ENCODE measurements at places on chromosomes 4 and X. TPM values are rescaled to one million over a fixed set of nuclear protein-coding genes. Genes with fewer than 3 reads are reported as not detected.

DNA sequence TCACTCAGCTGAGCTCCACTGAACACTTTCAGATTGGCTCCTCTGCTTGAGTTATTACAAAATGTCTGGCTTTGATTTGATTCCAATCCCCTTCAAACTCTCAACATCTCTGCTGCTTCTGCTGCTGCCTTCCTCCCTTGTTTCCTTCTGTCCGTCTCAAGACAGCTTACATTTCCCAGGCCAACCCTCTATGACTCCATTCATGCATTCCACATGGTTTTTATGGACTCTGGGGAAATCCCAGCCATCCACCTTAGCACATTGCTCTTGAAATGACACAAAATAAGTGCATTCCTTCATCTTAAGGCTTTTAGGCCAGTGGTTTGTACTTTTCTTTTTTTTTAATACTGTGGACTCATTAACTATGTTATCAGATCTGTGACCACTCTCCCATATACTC, 68.5 kb upstream of the TMEM164 start:
- no peaks in the 10 kb centered on the region for H3K36me3 ChIP-seq
- no peaks in the 10 kb centered on the region for H3K27me3 ChIP-seq
- no peak overlapping the region for H3K4me3 ChIP-seq
- no peak overlapping the region for H3K27ac ChIP-seq
- no peaks in the 10 kb centered on the region for H3K4me1 ChIP-seq

- no peaks in the 10 kb centered on the region for H3K4me1 ChIP-seq
- no peaks in the 10 kb centered on the region for H3K36me3 ChIP-seq
- H3K4me3 ChIP-seq: no peak overlapping the region
- no peaks in the 10 kb centered on the region for H3K27me3 ChIP-seq
Observed at GRCh38 chrX:136671006-136671610, 23.1 kb downstream of the CD40LG start.

DNA sequence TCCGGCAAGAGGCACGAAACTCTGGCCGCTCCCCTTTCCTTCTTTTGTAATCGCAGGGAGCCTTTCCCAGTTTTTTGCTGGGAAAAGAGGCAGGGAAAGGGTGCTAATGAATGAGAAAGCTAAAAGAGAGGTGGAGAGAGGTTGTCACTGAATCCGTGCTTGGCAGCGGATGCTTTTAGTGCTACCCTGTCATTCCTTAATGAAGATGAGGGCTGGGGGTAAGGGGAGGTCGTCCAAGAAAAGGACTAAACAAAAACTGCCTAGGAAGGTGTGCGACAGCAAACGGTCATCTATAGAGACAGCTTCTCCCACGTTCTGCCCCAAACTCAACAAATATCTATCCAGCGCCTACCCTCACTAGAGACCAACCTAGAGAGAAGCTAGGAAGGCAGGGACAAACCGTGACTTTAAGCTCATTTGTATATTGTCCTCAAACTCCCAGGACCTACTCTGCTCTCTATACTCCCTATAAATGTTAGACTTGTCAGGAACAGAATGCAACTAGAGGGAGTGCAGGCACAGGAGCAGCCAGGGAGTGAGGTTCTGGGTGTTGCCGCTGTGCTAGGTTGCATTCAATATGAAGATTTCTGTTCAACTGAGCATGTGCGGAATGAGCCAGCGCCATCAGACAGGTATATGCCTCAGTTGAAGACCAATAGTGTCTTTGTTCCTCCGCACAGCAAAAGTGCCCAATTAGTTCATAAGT, 777 bp upstream of the CASK start:
- H3K36me3 ChIP-seq: no peaks in the 10 kb centered on the region
- no peaks in the 10 kb centered on the region for H3K27me3 ChIP-seq
- H3K27ac ChIP-seq: peak overlapping the region; percentile 83
- no peaks in the 10 kb centered on the region for H3K4me1 ChIP-seq
- peak; percentile 51 for DNase-seq

DNA sequence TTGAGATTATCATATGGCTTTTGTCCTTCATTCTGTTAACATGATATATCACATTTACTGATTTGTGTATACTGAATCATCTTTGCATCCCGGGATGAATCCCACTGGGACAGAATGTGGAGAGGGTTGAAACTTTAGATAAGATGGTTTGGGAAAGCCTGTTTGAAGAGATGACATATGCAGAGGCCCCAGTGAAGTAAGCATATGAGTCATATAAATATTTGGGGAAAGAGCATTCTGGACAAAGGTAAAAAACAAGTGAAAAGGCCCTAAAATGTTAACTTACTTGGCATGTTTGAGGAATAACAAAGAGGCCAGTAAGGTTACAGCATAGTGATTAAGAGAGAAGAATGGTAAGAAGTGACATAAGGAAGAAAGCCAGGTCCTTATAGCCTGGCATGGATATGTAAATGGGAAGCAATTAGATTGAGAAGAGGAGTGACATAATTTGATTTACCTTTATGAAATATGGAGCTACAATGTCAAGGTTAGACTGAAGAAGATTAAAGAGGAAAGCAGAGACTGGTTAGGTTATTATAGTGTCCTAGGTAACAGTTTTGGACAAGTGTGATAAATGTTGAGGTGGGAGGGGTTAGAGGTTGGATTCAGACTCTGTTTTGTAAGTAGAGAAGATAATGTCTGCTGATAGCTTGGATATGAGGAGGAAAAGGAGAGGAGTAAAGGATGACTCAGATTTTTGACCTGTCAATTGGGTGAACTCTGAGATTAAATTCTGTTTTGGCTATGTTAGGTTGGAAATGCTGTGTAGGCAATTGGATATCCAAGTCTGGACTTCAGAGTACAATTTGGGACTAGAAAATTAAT, 54.6 kb upstream of the DRP2 start:
- no peak overlapping the region for H3K4me3 ChIP-seq
- no peak for DNase-seq
- H3K27ac ChIP-seq: no peak overlapping the region
- H3K27me3 ChIP-seq: no peaks in the 10 kb centered on the region
- no peaks in the 10 kb centered on the region for H3K36me3 ChIP-seq

DNA sequence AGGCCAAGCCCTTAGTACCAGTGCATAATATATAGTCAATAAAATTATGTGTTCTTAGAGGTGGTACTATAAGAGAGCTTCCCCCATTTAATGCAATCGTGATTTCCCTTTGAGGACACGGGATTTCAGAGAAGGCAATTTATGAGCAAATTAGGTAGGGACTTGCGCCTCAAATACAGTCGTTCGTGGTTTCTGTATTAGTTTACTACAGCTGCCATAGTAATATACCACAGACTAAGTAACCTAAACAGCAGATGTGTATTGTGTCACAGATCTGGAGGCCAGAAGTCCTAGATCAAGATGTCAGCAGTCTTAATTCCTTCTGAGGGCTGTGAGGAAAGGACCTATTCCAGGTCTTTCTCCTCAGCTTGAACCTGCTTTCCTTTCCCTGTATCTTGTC, 1.5 kb upstream of the PUDP start:
- H3K4me3 ChIP-seq: no peak overlapping the region
- no peaks in the 10 kb centered on the region for H3K27me3 ChIP-seq
- H3K4me1 ChIP-seq: no peaks in the 10 kb centered on the region
- H3K27ac ChIP-seq: no peak overlapping the region

GRCh38 chr4:156168288-156168687, 214.6 kb upstream of the CTSO start:
- no peak overlapping the region for H3K4me3 ChIP-seq
- peaks cover 3% of the 10 kb centered on the region for H3K4me1 ChIP-seq
- H3K27ac ChIP-seq: no peak overlapping the region
- H3K27me3 ChIP-seq: no peaks in the 10 kb centered on the region
- DNase-seq: no peak

- no peaks in the 10 kb centered on the region for H3K4me1 ChIP-seq
- no peak overlapping the region for H3K27ac ChIP-seq
- no peaks in the 10 kb centered on the region for H3K36me3 ChIP-seq
- no peak overlapping the region for H3K4me3 ChIP-seq
- peak; percentile 58 for DNase-seq
Observed at GRCh38 chr4:114807759-114808404, 209.3 kb downstream of the UGT8 start.

GRCh38 chrX:123817288-123817894, 42.5 kb upstream of the XIAP start:
- DNase-seq: no peak
- H3K4me1 ChIP-seq: no peaks in the 10 kb centered on the region
- H3K27ac ChIP-seq: no peak overlapping the region
- H3K27me3 ChIP-seq: no peaks in the 10 kb centered on the region
- no peaks in the 10 kb centered on the region for H3K36me3 ChIP-seq

GRCh38 chr4:7844594-7844991, 95.1 kb downstream of the AFAP1 start:
- H3K27ac ChIP-seq: no peak overlapping the region
- no peak for DNase-seq
- H3K36me3 ChIP-seq: no peaks in the 10 kb centered on the region
- H3K4me3 ChIP-seq: no peak overlapping the region

- no peaks in the 10 kb centered on the region for H3K36me3 ChIP-seq
- H3K4me1 ChIP-seq: peaks cover 11% of the 10 kb centered on the region
- DNase-seq: peak; percentile 30
- H3K27ac ChIP-seq: no peak overlapping the region
Observed at GRCh38 chr4:122783301-122784215, 43.1 kb upstream of the FGF2 start.

DNA sequence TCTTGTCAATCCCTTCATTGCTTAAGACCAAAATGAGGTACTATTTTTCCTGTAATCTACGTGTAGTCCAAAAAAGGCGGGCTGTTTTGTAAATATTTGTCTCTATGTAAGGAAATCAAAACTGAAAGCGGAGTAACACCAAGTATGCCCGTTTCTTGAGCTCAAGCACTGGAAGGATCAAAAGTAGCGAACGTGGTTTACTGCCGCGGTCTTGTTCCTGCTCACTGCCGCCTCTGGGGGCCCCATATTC, 71.5 kb downstream of the AFF1 start:
- no peaks in the 10 kb centered on the region for H3K27me3 ChIP-seq
- no peak for DNase-seq
- peaks cover 23% of the 10 kb centered on the region for H3K4me1 ChIP-seq
- H3K36me3 ChIP-seq: no peaks in the 10 kb centered on the region

DNA sequence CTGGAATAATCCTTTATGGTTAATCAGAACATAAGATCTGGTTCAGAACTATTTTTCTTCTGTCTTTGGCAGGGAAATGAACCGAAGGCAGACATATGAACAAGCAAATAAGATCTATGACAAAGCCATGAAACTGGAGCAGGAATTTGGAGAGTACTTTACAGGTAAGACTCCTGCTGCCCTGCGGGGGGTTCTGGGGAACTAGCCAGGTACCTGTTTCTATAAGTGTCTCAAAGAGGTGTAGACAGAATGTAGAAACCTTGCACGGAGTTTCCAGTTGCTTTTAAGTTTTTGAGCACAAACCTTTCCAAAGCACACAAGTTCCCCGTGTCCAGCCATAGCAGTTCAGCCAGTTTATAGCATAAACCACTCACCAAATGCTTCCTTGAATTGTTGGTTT, 56.2 kb downstream of the DLG3 start:
- DNase-seq: no peak
- no peaks in the 10 kb centered on the region for H3K36me3 ChIP-seq
- H3K4me1 ChIP-seq: no peaks in the 10 kb centered on the region
- no peaks in the 10 kb centered on the region for H3K27me3 ChIP-seq
- H3K4me3 ChIP-seq: no peak overlapping the region

The RHOXF1 gene
- total RNA-seq: 35.0 TPM

The PCYT1B gene
- total RNA-seq: 15.5 TPM

The UGT8 gene
- total RNA-seq: 5.6 TPM

The CT45A5 gene
- 6.2 TPM for total RNA-seq

The CTAG1A gene
- total RNA-seq: 14.7 TPM

The CLDN34 gene
- total RNA-seq: 4.3 TPM

The GPM6B gene
- total RNA-seq: 10.2 TPM

The MAGEB10 gene
- total RNA-seq: 6.9 TPM

The EMCN gene
- 7.4 TPM for total RNA-seq

The PLAC8 gene
- total RNA-seq: 1.3 TPM

The NSG1 gene
- total RNA-seq: 67.2 TPM
